CD4-positive, alpha-beta T cell treated with Interleukin-6 for 4 hours (primary cell): ENCODE measurements at places on chromosomes 7 and 10.

DNA sequence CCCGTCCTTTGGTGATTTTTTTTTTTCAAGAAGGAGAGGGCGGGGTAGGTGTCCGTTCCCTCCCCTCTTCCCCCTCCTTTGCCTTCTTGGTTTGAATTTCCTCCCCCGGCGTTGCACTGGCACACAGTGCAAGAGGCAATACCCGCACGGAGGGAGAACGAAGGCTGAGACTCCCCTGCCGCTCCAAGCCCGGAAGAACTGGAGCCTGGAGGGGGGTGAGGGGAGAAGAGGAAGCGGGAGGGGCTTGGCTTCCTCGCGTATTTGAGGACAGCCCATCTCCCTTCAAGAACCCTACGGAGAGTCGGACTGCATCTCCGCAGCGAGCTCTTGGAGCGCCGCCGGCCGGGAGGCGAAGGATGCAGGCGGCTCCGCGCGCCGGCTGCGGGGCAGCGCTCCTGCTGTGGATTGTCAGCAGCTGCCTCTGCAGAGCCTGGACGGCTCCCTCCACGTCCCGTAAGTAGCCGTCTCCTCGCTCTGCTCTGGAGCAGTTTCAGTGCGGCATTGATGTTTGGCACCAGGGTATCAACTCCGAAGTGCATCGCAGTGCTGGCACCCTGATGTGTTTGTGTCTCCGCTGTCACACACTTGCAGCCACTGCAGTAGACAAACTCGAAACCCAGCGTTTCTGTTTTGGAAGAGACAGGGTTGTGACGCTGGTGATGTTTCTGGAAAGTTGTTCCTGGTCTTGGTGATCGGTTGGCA, at the start of gene CNTNAP2:
CNTNAP2 (plus strand) TSS at position 281 of the 702 bp plus-strand sequence; CDS start at position 357, 76 bp downstream.
- DNase-seq = no peak

DNA sequence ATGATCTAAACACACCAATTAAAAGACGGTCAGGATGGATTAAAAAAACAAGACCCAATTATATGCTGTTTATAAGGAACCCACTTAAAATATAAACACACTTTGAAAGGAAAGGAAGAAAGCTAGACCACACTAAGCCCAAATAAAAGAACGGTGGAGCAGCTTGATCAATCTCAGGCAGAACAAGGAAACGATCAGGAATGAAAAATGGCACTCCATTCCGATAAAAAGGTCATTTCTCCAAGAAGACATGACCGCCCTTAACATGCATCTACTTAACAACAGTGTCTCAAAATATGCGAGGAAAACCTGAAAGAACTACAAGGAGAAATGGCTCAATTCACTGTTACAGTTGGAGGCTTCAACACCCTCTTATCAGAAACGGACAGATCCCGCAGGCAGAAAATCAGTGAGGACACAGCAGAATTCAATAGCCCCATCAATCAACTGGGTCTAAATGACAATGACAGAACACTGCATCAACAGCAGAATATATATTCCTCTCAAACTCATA, 210.0 kb downstream of the MAD1L1 start:
- DNase-seq = no peak

- no peak for DNase-seq
Observed at GRCh38 chr10:95445223-95445836, 115.8 kb downstream of the SORBS1 start.

DNA sequence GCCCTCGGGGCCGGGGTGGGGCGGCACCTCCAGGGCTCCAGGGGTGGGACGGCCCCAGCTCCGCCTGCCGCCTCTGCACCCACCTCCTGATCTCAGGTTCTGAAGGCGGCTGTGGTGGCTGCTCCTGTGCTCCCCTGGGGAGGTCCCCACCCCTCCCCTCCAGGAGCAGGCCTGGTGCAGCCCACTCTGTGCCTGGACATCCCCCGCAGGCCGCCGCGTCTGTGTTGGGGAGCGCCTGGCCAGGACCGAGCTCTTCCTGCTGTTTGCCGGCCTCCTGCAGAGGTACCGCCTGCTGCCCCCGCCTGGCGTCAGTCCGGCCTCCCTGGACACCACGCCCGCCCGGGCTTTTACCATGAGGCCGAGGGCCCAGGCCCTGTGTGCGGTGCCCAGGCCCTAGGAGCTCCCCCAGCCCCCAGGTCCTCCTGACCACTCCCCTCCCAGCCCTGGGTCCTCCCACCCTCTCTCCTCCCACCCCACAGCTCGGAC, 5.5 kb downstream of the CYP2W1 start:
- DNase-seq = no peak

DNA sequence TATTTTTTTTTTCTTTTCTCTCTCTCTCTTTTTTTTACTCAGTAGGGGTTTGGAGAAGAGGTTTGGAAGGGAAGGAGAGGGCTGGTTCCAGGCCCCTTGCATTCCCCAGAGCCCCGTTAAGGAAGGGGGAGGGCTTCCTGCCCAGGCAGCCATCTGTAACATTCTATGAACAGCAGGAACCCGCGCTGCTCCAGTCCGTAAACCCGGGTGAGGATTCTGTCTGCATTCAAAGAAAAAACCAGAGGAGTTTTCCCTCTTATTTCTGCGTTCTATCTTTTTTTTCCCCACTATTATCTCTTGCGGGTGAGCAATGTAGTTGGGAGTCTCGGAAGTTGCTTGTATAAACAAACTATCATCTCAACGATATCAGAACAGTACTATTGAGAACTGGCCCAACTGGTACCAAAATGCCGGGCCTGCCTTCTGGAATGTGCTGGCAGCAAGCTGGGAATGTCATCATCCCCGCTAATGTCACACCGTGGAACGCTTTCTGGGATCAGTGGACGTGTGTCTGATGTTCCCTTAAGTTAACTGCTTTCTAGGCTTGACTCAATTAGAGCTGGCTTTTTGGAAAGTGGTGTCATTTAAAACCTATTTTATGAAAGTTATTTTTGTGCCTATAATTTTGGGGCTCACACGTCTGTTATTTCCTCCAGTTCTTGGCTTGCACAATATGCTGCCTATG, 153.1 kb upstream of the MEOX2 start:
- DNase-seq = no peak
